ENCODE measurements at places on chromosomes 2 and 18.
A peak's percentile ranks its signal among the peaks of the same experiment; 100 is the strongest.

DNA sequence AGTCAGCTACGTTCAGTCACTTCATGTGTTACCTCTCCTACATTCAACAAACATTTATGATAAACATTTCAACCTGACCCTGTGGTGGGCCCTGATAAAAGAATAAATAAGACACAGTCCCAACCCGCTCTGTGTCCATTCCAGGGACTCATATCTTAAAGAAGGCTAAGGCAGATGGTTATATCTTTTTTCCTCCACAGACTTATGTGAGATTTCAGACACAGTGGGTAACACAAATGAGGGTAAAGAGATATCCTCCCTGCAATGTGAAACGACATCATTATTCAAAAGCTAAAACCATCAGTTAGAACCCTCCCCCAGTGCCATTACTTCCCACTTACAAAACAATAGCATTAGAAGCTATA, 11.1 kb upstream of the HNRNPLL start:
- DNase-seq = no peak
- H3K4me1 ChIP-seq = no peaks in the 10 kb centered on the region
- H3K36me3 ChIP-seq = no peaks in the 10 kb centered on the region
- no peaks in the 10 kb centered on the region for H3K27me3 ChIP-seq
- no peak overlapping the region for H3K27ac ChIP-seq

GRCh38 chr2:61536180-61536571, 2.0 kb downstream of the XPO1 start:
- peak overlapping the region; percentile 61 for H3K27ac ChIP-seq
- H3K36me3 ChIP-seq = peaks cover 3% of the 10 kb centered on the region
- H3K27me3 ChIP-seq = no peaks in the 10 kb centered on the region
- H3K4me1 ChIP-seq = peaks cover 26% of the 10 kb centered on the region
- H3K4me3 ChIP-seq = peak overlapping the region; percentile 81

GRCh38 chr2:231102772-231103171, 22.1 kb downstream of the HTR2B start:
- H3K36me3 ChIP-seq = peaks cover 32% of the 10 kb centered on the region
- no peak overlapping the region for H3K4me3 ChIP-seq
- H3K27me3 ChIP-seq = no peaks in the 10 kb centered on the region
- no peak overlapping the region for H3K27ac ChIP-seq
- no peaks in the 10 kb centered on the region for H3K4me1 ChIP-seq
- DNase-seq = no peak

- H3K36me3 ChIP-seq = no peaks in the 10 kb centered on the region
- H3K27ac ChIP-seq = no peak overlapping the region
- no peaks in the 10 kb centered on the region for H3K27me3 ChIP-seq
- no peak overlapping the region for H3K4me3 ChIP-seq
- no peaks in the 10 kb centered on the region for H3K4me1 ChIP-seq
Observed at GRCh38 chr2:2827761-2828221, 496.7 kb upstream of the MYT1L start.

- H3K36me3 ChIP-seq = no peaks in the 10 kb centered on the region
- H3K4me3 ChIP-seq = no peak overlapping the region
- peaks cover 4% of the 10 kb centered on the region for H3K27me3 ChIP-seq
- no peak overlapping the region for H3K27ac ChIP-seq
- no peak for DNase-seq
Observed at GRCh38 chr2:43038696-43039094, 187.7 kb downstream of the ZFP36L2 start.
